ENCODE measurements at places on chromosomes 3 and 15.

- DNase-seq = no peak
These were observed 61.7 kb downstream of the LDHAL6B start for GRCh38 chr15:59268168-59268851.

DNA sequence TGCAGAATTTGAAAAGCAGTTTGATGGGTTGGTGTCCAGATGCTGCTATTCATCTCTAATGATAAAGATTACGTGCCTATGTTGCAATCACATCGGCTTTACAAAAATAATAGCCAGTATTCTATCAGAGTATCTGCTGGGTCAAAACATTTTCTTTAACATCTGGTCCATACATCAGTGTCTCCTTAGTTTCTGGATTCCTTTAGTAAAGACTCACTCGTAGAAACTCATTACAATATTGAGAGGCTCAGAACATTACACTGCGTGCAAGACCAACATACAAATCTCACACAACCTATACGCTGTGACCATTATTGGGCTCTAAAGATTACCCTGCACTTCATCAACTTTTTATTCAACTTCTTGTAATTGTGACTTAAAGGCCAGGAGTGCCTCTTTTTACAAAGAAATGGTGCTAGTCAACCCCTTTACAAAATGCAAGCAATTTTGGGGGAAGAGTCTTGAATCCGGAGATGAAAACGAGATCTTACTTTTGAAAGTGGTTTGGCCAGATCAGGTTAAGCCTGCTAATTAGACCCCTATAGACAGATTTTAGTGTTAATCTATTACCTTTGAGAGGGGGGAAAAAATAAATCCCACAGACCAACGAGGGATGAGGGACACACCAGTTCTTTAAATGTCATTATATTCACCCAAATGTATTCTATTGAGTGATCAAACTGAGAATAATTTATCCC, 2.9 kb downstream of the TRA2B start:
- no peak for DNase-seq

DNA sequence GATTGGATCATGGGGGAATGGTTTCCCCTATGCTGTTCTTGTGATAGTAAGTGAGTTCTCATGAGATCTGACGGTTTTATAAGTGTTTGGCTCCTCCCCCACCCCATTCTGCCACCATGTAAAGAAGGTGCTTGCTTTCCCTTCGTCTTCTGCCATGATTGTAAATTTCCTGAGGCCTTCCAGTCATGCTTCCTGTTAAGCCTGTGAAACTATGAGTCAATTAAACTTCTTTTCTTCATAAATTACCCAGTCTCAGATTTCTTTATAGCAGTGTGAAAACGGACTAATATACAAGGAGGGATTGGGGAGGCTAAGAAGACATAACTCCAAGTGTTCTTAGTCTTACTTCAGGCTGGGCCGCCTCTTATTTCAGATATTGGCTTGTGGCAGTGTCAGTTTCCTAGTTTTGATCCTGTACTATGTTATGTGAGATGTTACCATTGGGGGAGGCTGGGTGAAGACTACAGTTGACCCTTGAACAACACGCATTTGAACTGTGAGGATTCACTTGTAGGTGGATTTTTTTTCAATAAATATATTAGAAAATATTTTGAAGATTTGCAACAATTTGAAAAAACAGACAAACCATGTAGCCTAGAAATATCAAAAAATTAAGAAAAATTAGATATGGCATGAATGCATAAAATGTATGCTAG, 44.9 kb downstream of the NMD3 start:
- DNase-seq = no peak

- DNase-seq = no peak
These were observed 62.4 kb downstream of the NSMCE3 start for GRCh38 chr15:29207027-29207757.
